ENCODE measurements at places on chromosomes 7 and 10.
A peak's percentile ranks its signal among the peaks of the same experiment; 100 is the strongest.

DNA sequence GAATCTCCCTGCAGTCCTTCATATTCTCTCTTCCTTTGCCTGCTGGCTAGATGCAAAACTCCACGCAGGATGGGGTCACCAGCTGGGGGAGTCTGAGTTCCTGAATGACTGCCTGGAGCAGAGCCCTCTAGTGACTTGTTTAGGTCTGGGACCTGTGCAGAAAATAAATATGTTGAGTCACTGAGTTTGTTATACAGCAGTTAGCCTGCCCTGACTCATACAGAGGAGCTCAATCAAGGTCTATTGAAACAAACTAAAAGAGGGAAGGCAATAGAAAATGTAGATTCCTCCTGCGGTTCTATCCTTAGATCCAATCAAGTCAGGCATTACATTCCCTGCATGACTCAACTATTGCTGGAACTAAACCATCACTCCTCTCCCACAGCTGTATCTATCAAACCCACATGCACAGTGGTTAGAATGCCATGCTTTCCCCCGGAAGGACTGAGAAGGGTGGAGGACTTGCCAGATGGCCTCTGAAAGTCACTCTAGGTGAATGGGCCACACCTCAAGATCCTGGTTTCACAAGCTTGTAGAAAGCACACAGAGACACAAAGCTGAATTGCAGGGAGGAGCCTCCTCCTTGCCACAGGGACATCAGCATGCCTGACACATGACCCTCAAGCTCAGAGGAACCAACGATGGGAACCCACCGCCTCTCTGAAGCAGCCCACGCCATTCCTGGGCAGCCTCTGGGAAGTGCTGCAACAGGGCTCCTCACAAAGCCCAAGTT is 73.9 kb downstream of the SH3PXD2A start:
- peak; percentile 25 for DNase-seq

- no peak for DNase-seq
These were observed 41.0 kb downstream of the UBE2H start for GRCh38 chr7:129911790-129912189.

DNA sequence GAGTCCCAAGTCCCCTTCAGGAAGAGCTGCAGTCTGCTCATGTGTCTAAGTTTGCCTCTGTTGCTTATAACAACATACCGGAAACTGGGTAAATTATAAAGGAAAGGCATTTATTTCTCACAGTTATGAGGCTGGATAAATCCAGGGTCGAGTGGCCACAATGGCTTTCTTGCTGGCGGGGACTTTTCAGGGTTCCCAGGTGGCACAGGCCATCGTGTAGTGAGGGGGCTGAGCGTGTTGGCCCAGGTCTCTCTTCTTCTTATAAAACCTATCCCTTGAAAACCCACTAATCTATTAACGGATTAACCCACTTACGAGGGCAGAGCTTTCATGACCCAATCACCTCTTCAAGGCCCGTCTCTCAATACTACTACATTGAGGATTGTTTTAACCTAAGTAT is 8.7 kb downstream of the VIPR2 start:
- no peak for DNase-seq

DNA sequence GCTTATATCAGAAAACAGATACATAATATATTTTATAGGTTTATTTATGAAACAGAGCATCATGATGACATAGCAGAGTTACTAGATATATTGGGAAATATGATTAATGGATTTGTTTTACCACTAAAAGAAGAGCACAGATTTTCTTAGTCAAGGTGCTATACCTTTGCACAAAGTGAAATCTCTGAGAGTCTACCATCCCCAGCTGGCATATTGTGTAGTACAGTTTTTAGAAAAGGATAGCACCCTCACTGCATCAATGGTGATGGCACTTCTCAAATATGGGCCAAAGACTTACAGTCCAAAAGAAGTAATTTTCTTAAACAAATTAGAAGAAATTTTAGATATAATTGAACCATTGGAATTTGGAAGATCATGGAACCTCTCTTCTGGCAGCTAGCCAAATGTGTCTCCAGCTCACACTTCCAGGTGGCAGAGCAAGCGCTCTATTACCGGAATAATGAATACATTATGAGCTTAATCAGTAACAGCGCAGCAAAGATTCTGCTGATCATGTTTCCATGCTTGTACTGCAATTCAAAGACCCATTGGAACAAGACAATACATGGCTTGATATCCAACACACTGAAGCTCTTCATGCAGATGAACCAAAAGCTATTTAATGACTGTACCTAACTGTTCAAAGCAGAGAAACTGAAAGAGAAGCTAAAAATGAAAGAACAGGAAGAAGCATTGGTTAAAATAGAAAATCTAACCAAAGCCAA is 21.9 kb upstream of the CREB3L2 start:
- DNase-seq: no peak

Measured in OCI-M1 (cell line).